ENCODE measurements at places on chromosomes 11 and 22.

DNA sequence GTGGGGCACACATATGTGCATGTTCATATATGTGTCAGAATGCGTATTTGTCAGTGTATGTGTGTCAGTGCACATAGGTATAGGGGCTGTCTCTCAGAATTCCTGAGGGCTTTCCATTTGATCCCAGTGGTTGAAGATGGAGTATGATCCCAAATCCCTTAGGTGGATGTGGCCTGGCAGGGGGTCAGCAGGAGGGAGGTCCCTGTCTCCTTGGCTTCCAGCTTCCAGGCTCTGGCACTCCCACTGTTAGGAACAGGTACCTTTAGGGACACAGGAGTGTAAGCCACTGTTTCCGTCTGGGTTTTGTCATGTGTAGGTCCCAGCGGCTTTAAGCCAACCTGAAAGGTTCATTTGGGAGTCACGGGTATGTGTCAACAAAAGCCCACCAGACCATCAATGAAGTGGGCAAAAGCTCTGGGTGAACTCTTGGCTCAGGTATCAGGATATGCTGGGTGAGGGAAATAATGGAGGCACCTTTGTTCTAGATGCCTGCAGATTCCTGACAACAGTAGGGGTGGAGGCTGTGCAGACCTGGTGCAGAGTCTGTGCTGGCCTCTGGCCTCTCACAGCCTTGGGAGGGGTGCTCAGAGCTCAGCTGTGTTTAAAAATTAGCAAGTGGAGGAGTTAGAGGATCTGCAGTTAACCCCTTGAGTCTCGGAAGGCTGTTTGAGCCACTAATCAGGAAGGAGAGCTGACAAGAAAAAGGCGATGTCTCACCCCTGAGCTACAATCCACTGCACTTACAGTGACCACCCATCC is 9.0 kb downstream of the KCNQ1OT1 start:
- DNase-seq, result no peak

GRCh38 chr11:10771457-10771856 is 20.4 kb downstream of the CTR9 start:
- DNase-seq, result no peak

GRCh38 chr11:131504199-131504949 is 134.0 kb downstream of the NTM start:
- DNase-seq, result no peak

GRCh38 chr22:28544431-28544868 is 135.2 kb downstream of the TTC28 start:
- no peak for DNase-seq

GRCh38 chr11:66981976-66982578 is 7.0 kb downstream of the C11orf86 start:
- no peak for DNase-seq

DNA sequence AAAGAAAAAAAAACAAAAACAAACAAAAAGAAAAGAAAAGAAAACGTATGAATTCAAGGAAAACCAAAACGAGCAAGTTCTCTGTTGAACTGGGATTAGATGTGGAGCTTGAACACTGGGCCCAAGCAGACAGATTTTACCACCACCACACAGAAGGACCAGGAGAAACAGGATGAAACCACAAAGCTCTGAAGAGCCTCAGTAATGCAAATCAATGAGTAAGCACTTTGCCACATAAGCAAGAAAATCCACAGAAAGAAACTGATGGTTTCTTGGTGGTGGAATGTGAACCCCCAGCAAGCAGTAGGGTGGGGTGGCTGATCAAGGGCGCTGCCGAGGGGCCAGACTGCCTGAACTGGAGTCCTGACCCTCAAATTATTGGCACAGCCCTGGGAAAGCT is 50.9 kb upstream of the NFRKB start:
- DNase-seq, result no peak

GRCh38 chr11:11407065-11407762 is 54.2 kb upstream of the CSNK2A3 start:
- no peak for DNase-seq

- DNase-seq, result no peak
Measured at GRCh38 chr11:113242767-113243397, 71.5 kb upstream of the TTC12 start.

- no peak for DNase-seq
Measured at GRCh38 chr22:28243539-28243938, 324.5 kb upstream of the PITPNB start.

GRCh38 chr11:15896530-15896929 is 459.8 kb downstream of the SOX6 start:
- no peak for DNase-seq

GRCh38 chr22:16131918-16132317 is 442.1 kb downstream of the POTEH start:
- no peak for DNase-seq

GRCh38 chr11:5928811-5929210 is 13.2 kb upstream of the OR56A3 start:
- no peak for DNase-seq

GRCh38 chr22:18082467-18082866 is 4.7 kb downstream of the PEX26 start:
- no peak for DNase-seq

GRCh38 chr11:44191322-44192016 is 96.0 kb downstream of the EXT2 start:
- no peak for DNase-seq

All from naive thymus-derived CD4-positive, alpha-beta T cell (primary cell).